Activated T-helper 17 cell treated with anti-CD3 and anti-CD28 coated beads, Interleukin-2, amount 50 U/mL, for 72 hours (primary cell): ENCODE measurements at places on chromosomes 12 and 14. TPM values are rescaled to one million over a fixed set of nuclear protein-coding genes. Genes with fewer than 3 reads are reported as not detected.

DNA sequence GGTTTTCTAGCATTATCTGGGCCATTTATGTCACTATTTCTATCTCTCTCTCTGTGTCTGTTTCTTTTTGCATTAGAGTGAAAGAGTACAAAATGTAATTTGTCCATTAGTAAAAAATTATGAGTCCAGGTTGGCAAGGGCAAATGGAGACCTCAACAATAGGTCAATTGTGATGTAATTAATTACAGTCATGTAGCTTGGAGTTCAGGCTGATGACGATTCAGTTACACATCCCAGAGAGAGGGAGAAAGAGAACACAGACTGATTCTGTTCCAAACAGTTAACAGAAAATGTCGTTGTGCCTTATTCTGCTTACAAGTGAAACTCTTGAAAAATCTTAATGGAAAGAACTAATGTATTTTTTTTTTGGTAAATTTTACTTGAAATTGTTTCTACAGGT is 83.3 kb downstream of the ATXN7L3B start:
- no peak for ATAC-seq

The KRT80 gene
- total RNA-seq = not detected

The OR4K5 gene
- not detected for total RNA-seq

- ATAC-seq = peak; percentile 16
Observed at GRCh38 chr14:50792051-50792477, 38.9 kb downstream of the NIN start.

DNA sequence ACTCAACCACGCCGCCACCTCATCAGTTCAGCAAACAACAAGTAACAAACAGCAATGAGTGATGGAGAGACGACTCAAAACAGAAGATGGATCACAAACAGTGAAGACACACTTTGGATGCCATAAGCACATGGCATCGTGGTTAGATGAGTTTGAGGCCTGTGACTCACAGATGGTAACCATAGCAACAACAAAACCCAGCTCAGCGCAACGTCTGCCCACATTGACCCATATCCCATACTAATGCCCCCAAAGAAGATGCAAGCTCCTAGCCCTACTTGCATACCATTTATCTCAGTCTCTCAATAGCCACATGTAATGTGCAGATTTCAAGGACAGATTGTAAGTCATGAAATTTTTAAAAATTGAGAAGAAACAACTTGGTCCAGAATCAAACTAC is 1322.3 kb upstream of the TMEM132C start:
- peak; percentile 56 for ATAC-seq
